ENCODE measurements at places on chromosomes 1 and 21.

GRCh38 chr1:29235955-29236711 lies at the start of gene PTPRU:
Gene PTPRU (plus strand): TSS chr1:29236522. CDS start chr1:29236645, 123 bp downstream.
- peaks cover 51% of the 10 kb centered on the region for H3K27me3 ChIP-seq
- H3K27ac ChIP-seq, result peak within 1 kb of the TSS; percentile 68
- no peaks in the 10 kb centered on the region for H3K36me3 ChIP-seq
- peaks cover 17% of the 10 kb centered on the region for H3K4me1 ChIP-seq
- no peak for DNase-seq

DNA sequence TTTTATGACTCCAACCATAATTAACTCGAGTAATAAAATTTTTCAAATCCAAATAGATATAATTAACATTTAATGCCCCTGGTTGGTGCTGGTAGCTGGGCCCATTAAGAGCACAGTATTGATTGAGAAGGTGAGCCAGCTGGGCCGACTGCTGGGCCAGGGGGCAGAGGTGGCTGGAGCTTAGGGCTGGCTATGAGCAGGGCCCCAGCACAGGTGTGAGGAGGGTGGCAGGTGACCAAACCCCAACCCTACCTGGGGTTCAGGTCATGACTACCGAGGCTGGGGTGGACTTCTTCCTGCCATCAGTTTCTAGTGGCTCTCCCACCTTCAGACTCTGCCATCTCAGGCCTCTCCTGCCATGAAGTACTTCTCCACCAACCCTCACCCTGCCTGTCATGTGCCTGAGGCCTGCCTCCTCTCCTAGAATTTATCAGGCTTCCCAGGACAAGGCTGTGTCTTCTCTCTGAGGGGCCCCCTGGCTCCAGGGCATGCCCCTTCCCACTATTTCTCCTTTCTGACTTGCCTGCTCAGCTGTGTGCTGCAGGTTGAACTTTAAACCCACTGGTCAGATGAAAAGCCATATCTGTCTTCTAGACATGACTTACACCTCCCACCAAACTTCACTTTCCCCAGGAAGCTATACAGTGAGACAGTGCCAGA lies 85.6 kb downstream of the TMEM53 start:
- no peak for DNase-seq
- H3K36me3 ChIP-seq, result no peaks in the 10 kb centered on the region
- H3K4me3 ChIP-seq, result no peak overlapping the region

DNA sequence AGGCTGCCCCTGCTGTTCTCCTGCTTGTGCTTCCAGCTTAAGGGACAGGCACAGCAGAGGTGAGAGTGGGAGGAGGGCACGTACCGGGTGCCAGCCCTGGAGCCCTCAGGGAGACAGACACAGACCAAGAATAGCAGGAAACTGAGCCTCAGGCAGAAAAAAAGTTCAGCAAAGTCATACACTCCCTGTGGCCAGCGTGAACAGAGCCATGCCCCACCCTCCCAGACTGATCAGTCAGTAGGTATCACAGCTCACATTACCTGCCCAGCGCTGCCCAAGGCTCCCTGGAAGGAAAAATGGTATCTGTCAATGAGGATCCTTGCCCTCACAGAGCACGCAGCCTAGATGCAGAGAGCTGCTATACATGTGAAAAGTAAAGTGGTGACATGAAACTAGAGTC lies 1.3 kb downstream of the UBL4B start:
- no peaks in the 10 kb centered on the region for H3K36me3 ChIP-seq
- no peak for DNase-seq
- no peak overlapping the region for H3K27ac ChIP-seq
- peaks cover 79% of the 10 kb centered on the region for H3K27me3 ChIP-seq
- H3K4me3 ChIP-seq, result no peak overlapping the region

DNA sequence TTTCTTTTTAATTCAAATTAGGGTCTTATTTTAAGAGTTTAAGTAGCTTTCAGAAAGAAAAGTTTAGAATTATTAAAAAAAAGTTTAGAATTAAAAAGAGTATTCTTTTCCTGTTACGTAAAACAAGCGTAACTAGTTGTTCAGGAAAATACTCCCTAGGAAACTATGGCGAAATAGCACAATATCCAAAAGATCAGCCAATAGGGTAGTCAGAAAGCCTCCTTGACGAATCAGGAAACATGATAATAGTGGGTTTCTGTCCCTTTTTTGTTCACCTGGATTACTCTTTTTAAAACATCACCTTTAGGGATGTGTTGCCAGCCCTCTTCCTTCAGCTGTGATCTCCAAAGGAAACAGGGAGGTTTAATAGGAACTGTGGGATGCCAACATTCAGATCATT lies 25.2 kb downstream of the S1PR1 start:
- no peak overlapping the region for H3K4me3 ChIP-seq
- no peak overlapping the region for H3K27ac ChIP-seq
- DNase-seq, result no peak
- peaks cover 11% of the 10 kb centered on the region for H3K4me1 ChIP-seq
- no peaks in the 10 kb centered on the region for H3K36me3 ChIP-seq
- no peaks in the 10 kb centered on the region for H3K27me3 ChIP-seq

GRCh38 chr1:179996099-179996498 lies 41.5 kb downstream of the CEP350 start:
- no peaks in the 10 kb centered on the region for H3K36me3 ChIP-seq
- no peaks in the 10 kb centered on the region for H3K27me3 ChIP-seq
- H3K4me1 ChIP-seq, result no peaks in the 10 kb centered on the region
- H3K27ac ChIP-seq, result no peak overlapping the region
- no peak overlapping the region for H3K4me3 ChIP-seq
- DNase-seq, result no peak

- H3K27me3 ChIP-seq, result no peaks in the 10 kb centered on the region
- no peak overlapping the region for H3K4me3 ChIP-seq
Observed at GRCh38 chr1:217096200-217096599, 373.0 kb upstream of the ESRRG start.

DNA sequence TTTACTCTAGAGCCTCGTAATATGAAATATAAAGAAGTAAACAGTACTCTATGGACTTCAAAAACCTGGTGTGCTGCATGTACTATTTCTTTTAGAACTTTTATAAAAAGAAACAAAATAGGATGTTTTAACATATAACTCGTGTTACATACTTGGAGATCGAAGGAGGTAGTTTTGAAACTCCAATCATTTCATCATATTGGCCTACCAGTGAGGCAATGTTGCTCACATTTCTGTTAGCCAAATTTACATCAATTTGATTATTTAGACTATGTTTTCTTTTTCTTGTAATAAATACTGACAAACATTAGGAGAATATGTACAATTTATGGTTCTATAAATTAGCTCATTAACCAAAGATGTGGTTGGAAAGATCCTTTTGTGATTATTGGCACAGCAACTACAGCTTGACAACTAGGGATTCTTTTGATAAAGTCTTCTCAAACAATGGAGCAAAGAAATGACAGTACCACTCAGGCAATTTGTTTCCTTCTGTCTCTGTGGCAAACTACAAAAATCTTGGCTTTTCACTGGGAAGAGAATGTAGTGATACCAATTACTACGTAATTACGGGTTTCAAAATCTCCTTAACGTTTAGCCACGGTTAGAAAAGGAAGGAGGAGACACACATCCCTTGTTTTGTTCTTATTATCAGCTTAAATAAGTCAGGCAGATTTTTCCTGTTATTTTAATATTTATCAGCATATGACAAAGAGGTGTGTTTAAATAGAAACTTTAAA lies 266.6 kb upstream of the SGIP1 start:
- H3K27me3 ChIP-seq, result no peaks in the 10 kb centered on the region
- H3K4me3 ChIP-seq, result no peak overlapping the region
- no peaks in the 10 kb centered on the region for H3K36me3 ChIP-seq

- no peaks in the 10 kb centered on the region for H3K4me1 ChIP-seq
- no peaks in the 10 kb centered on the region for H3K36me3 ChIP-seq
- H3K27me3 ChIP-seq, result peaks cover 3% of the 10 kb centered on the region
- H3K4me3 ChIP-seq, result no peak overlapping the region
Observed at GRCh38 chr1:30342535-30343141, 380.7 kb downstream of the MATN1 start.

DNA sequence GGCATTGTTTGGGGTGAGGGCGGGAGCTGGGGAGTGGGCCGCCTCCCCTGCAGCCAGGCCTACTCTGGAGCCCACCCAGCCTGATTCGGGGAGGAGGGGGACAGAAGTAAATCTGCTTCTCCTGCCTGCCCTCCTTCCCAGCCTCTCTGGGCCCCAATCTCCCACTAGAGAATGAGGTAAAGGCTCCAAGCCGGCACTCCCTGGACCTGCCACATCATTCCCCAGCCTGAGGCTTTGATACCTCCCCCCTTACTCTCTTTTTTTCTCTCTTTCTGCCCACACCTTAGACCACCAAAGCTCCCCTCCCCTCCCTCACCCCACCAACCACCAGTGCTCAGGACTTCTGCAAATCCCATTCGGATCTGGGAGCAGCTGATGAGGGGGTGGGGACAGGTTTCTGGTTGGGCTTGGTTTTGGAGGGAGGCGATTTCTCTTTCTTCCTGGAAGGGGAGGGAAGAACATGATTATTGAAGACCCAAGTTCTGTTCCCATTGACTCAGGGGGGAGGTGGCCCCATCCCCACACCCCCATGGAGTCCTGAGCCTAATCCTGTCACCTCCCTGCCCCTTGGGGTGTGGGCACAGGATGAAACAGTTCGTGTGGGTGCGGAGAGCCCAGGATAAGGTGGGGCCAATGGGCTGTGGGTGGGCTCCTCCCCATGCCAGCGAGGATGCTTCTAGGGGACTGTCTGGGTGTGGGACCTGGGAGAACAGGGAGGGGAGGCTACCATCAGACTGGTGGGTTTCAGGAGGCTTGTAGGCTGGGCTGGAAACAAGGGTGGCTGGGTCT lies 1.3 kb downstream of the MAP7D1 start:
- no peaks in the 10 kb centered on the region for H3K27me3 ChIP-seq
- no peak for DNase-seq
- H3K4me1 ChIP-seq, result peaks cover 76% of the 10 kb centered on the region
- peak overlapping the region; percentile 100 for H3K27ac ChIP-seq
- H3K4me3 ChIP-seq, result peak overlapping the region; percentile 86

DNA sequence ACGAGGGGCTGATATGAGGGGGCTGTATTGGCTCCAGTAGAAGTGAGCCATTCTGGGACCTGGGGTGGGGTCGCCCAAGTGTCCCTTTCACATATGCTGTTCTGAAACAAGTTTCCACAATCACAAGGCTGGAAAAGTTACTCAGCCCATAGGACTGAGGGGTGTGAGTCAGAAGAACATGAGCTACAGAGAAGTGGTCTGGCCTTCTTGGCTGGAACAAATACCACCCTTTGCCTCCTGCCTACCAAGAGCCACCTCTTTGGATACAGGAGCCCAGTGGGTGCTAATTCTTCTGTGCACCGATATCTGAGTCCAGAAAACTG lies 42.4 kb downstream of the MEF2D start:
- no peak overlapping the region for H3K4me3 ChIP-seq
- no peaks in the 10 kb centered on the region for H3K36me3 ChIP-seq
- H3K27ac ChIP-seq, result peak overlapping the region; percentile 100
- DNase-seq, result no peak

DNA sequence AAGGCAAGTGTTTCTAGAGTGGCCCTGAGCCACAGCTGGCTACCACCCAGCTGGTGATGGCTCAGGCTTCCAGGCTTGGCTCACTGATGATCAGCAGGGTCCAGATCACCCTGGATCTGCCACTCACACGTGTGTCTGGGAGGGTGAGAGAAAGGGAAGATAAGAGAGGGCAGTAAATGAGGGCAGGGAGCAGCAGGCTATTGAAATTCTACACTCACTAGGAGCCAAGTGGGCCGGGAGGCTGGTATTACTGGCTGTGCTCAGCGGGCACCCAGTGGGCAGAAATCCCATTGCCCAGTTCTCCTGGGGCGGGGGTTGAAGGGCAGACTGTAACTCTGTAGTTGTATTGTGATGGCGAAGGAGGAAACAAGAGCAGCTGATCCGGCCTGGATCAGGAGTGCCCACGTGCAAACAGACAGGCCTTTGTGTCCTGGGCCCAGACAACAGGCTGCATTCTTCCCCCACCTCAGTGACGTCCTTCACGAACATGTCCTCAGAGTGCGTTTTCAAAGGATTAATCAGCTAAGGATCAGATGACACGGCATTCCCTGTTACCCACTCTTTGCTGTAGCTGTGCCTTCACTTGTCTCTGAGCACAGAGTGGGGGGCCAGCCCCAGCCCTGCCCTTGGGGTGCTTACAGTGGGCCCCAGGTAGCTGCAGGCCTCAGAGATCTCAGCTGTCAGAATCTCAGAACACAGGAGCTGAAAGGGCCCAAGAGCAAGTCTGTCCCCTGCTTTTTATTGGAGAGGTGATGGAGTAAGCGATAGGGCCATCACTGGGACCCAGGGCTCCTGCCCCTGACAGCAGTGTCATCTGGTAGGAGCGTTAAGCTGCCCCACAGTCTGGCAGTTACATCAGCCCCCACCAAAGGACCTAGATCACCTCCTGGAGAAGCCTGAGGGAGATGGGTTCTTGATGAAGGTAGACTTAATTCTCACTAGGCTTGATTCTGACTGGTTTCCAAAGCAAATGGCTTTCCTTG lies 60.5 kb downstream of the ATP1A1 start:
- no peaks in the 10 kb centered on the region for H3K4me1 ChIP-seq
- peak overlapping the region; percentile 24 for H3K27ac ChIP-seq
- no peaks in the 10 kb centered on the region for H3K27me3 ChIP-seq
- H3K4me3 ChIP-seq, result no peak overlapping the region
- DNase-seq, result no peak
- no peaks in the 10 kb centered on the region for H3K36me3 ChIP-seq

GRCh38 chr1:158646465-158646864 lies 40.0 kb downstream of the SPTA1 start:
- H3K27ac ChIP-seq, result no peak overlapping the region
- no peak overlapping the region for H3K4me3 ChIP-seq
- no peak for DNase-seq
- H3K27me3 ChIP-seq, result no peaks in the 10 kb centered on the region

Measured in esophagus squamous epithelium (tissue), 5 donors.